ENCODE measurements at places on chromosomes 3 and 15. TPM values are rescaled to one million over a fixed set of nuclear protein-coding genes. Genes with fewer than 3 reads are reported as not detected.

LRRC2 gene
- total RNA-seq = 3.6 TPM

IGSF11 gene
- total RNA-seq = 0.56 TPM

HRG gene
- not detected for total RNA-seq

CSTA gene
- 0.58 TPM for total RNA-seq

MORC1 gene
- not detected for total RNA-seq

FAM227B gene
- total RNA-seq = 2.5 TPM

CLDN11 gene
- total RNA-seq = 225 TPM

TAMM41 gene
- total RNA-seq = 3.7 TPM

PEAK1 gene
- 47.0 TPM for total RNA-seq

CSNK1G1 gene
- 22.8 TPM for total RNA-seq

SLC28A1 gene
- total RNA-seq = under 0.01 TPM

MED12L gene
- 0.28 TPM for total RNA-seq

PRSS50 gene
- not detected for total RNA-seq

FANCD2OS gene
- total RNA-seq = not detected

TRANK1 gene
- 15.5 TPM for total RNA-seq

SPESP1 gene
- 4.2 TPM for total RNA-seq

SAMD7 gene
- total RNA-seq = not detected

GMNC gene
- total RNA-seq = 0.28 TPM

NEK10 gene
- total RNA-seq = 27.6 TPM

GOLGA6A gene
- total RNA-seq = under 0.01 TPM

BSN gene
- total RNA-seq = under 0.01 TPM

CD86 gene
- not detected for total RNA-seq

SNX33 gene
- total RNA-seq = 15.3 TPM

CCRL2 gene
- total RNA-seq = 0.19 TPM

CD200 gene
- total RNA-seq = 25.1 TPM

ADAMTSL3 gene
- total RNA-seq = 0.38 TPM

FOXL2 gene
- 0.19 TPM for total RNA-seq

TNFSF10 gene
- total RNA-seq = 0.96 TPM

TRH gene
- under 0.01 TPM for total RNA-seq

GASK1A gene
- 1.9 TPM for total RNA-seq

TLR9 gene
- total RNA-seq = not detected
